ENCODE measurements at places on chromosomes 7 and 10. TPM values are rescaled to one million over a fixed set of nuclear protein-coding genes. Genes with fewer than 3 reads are reported as not detected.

DNA sequence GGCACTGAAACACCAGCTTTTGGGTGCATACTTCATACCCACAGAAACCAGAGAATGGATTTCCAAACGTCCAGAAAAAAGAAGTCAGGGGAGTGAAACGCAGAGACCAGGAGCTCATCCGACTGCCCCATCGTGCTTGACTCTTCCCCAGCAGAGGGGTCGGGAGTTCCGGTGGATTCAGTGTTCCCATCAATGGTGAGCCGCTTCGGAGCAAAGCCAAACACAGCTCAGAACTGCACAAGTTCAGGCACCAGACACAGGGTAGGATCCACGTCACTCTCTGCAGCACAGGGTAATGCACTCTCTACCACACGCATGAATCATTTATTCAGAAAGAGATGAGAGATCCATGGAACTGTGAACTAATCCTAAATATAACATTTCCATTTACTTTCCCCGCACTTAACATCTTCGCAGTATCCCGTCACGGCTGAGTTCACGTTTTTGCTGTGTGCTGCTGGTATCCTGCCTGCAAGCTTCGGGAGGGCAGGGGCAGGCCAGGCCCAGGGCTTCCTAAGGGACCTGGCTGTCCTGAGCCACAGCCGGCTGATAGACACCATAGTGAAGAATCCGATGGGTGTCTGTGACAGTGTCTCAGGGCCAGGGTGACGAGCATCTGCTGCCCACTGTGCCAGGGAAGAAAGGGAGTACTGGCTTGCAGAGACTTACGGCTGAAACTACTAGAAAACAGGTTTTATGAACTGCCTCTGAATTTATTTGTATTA is 545.3 kb downstream of the PTPRN2 start:
- no peak for DNase-seq

- DNase-seq: no peak
Measured at GRCh38 chr7:32579776-32580175, 84.5 kb downstream of the AVL9 start.

DNA sequence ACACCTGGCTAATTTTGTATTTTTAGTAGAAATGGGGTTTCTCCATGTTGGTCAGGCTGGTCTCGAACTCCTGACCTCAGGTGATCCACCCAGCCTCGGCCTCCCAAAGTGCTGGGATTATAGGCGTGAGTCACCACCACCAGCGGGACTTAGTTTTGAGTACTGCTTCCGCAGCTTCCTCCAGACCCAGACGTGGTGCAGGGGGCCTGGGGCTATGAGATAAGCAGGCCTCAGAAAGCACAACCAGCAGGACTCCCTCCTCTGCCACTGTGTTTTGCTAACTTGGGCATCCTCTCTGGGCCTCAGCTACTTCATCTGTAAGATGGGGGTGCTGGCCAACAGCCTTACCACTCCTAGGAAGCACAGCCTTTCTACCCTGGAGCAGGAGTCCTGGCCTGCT is 37.8 kb downstream of the GOLGA7B start:
- DNase-seq: no peak

- peak; percentile 81 for DNase-seq
Measured at GRCh38 chr7:39950473-39951225, 593 bp downstream of the CDK13 start.

The PRDX3 gene
- total RNA-seq: 303 TPM

The MMD2 gene
- not detected for total RNA-seq

DNA sequence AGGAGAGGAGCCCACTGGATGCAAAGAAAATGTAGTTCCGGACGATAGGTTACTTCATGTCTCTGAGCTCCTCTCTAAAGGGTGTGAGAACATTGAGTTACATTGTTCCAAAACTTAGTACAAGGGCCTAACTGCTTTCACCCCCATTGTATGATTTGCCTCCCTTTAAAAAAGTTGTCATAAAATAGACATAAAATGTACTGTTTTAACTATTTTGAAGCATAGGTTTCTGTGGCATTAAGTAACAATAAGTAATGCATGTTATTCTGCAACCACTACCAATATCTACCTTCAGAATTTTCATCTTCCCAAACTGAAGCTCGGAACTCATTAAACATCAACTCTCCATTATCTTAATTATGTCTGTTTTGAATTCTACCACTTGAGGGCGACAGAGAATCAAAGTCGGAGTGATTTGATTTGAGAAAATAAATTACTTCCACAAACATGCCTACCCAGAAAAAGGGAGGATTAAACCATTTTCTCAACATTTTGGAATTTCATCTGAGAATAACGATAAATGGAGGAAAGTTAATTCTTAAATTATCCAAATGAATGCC is 2.7 kb downstream of the IGFBP1 start:
- no peak for DNase-seq

- no peak for DNase-seq
Measured at GRCh38 chr7:2721842-2722241, 33.8 kb downstream of the AMZ1 start.

DNA sequence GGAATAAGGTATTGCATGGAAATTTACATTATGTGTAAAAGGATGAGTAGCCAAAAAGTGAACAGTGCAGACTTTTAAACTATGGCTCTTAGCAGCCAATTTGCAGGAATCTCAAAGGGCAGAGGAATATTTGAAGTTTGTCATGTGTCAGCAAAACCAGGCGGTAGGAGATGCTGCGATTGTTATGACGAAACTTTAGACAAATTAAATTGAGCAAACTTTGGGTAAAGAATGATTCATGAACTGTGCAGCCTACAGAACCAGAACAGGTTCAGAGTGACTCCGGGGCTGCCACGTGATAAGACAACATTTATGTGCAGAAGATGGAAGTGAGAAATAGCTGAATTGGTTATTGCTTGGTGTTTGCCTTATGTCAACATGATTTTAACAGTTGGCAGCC is 39.2 kb upstream of the CCDC6 start:
- DNase-seq: no peak

Measured in heart left ventricle (tissue), 16 donors.